Fibroblast of skin of right biceps (primary cell): ENCODE measurements at places on chromosomes 3 and 15.
A peak's percentile ranks its signal among the peaks of the same experiment; 100 is the strongest.

DNA sequence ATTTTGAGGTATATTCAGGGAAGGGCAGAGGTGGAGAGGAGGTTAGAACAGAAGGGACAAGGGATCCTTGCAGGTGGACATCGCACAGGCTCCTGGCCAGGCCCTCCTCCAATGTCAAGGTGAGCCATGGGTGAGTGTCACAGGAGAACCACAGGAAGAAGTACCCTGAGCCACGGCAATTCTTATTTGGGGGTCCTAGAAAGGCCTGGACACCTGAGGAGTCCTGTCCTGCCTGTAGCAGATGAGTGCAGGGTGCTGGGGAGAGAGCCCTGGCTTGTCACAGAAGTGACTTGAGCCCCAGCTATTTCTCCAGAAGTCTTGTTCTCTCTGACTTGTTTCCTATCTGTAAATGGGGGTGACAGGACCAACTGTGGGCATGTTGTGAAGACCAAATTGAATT, 4.3 kb downstream of the SLC6A20 start:
- DNase-seq = no peak

- DNase-seq = no peak
Measured at GRCh38 chr15:42775416-42775815, 38.5 kb upstream of the CDAN1 start.

GRCh38 chr3:55750525-55750924, 263.4 kb upstream of the WNT5A start:
- DNase-seq = peak; percentile 94

DNA sequence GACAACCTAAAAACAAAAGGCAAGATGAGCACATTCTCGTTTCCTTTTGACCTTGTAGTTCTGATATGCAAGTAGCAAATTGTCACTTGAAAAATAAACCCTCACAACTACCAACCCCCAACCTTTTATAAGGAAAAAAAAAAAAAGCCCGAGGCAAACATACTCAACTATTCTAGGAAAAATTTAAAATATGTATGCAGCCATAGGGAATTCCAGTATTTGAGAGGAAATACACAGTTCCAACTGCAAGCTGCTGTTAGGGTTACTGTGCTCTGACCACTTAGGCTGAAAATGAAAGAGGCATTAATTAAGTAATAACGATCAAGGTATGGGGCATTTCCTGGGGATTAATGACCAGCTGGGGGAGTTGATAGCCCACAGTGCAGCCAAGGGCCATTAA, 281.9 kb upstream of the DPH6 start:
- no peak for DNase-seq

DNA sequence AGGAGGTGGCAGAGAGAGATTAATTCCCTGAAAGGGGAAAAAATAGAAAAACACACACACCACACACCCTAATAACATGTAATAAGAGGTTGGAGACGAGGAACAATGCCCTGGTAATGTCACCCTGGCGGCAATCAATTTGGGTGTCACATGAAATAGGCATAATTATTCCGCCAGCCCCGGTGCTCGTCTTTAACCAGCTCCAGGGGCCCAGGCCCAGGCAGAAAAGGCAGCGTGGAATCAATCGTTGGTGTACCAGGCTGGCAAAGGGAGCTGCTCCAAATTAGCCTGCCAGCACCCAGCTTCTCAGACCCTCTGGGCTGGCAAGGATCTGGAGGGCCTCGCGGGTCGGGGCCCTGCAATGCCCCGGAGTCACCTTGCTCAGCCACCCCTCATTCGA, 5.6 kb downstream of the LINGO1 start:
- no peak for DNase-seq

GRCh38 chr3:25583343-25583742, 81.4 kb downstream of the TOP2B start:
- no peak for DNase-seq

DNA sequence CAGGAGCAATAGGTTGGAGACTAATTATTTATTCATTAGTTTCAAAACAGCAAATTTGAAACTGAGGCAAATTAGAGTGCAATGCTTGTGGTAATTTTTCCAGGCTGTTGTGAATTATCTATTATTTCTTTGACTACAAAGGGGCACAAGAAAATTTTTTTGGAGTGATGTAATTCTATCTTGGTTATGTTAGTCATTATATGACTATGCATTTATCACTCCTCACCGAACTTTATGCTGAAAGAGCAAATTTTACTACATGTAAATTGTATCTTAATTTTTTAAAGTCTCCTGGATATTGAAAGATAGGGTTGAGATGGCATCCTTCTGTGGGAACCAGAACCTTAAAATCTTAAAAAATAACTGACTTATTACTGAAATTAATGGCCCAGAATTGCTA, 320.0 kb upstream of the ROBO1 start:
- DNase-seq = peak; percentile 72

DNA sequence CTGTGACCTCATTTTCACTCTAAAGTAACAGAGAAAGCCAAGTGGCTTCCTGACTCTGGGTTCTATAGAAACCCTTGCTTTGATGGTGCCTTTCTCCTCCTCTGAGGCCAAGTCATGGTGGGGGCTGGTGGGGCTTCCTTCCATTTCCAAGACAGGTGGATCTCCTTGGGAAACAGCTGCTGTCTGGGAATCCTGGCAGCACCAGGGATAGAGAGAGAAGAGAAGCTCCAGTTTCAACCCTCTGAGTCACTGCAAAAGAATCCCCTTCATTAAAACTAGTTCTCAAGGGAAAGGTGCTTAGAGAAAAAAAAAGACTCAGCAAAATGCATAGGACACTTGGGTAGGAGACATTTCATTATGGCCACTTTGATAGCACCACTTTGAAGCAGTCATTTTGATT, 614.4 kb downstream of the FHIT start:
- peak; percentile 51 for DNase-seq

GRCh38 chr15:40441565-40442531, 1.1 kb downstream of the BAHD1 start:
- DNase-seq = no peak

DNA sequence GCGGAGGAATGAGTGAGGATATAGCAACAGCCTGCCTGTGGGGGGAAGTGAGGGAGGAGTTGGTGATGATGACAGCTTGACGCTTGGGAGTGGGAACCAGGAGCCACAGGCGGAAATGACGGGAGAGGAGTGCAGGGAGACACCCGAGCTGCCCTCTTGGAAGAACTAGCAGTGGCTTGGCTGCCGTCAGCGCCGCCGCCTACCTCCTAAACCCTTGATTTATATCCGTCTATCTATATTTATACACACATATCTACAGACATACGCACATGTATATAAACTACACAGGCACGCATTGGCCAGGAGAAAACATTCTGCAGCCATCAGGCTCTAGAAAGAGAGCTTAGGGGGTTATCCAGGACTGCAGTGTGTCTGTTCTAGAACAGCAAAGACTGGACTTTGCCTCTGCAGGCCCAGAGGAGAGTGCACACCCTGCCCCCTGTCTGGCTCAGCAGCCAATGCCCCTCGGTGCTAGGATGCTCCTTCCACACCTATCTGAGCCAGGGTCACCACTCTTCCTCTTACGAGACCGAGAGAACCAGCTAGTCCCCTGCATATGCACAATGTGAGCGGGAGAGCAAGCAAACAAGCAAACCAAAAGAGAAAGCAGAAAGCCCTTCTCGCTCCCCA, 45.3 kb upstream of the MAGEF1 start:
- peak; percentile 97 for DNase-seq

DNA sequence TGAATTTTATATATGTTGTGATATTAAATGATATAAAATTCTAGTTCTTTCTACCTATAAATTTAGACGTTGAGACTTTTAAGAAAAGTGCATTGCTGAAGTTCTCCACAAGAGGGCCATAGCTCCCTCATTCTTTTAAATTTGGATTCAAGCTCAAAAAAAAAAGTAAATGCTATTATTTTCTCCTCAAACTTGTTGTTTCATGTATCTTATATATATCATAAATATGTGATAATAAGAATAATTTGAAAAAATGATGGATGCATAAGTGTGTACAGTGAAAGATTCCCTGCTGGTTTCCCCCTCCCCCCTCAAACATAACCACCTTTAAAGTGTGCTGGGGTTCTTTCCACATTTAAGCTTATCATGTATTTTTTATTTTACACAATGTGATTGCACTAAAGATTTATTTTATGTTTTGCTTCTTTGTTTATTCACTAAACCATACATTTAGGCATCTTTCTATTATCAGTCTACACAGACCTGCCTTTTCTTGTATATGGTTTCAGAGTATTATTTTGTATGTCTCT, 769.4 kb upstream of the GOLIM4 start:
- peak; percentile 31 for DNase-seq

DNA sequence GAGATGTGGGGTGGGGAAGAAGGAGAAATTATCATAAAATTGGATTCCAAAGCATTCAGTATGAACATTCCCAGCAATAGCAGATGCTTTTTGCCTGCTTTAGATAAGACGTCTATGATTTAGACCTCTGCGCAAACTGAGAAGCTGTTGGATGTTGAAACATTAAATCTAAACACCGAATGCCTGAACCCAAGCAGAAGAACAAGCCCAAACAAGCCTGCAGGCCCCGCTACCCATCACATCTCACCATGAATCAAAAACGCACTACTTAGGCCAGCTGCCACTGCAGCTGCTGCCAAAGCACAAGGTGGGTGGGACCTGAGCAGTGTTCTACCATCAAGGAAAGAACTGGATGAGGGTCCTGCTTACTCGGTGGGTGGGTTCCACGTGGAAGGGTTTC, 24.4 kb upstream of the THBS1 start:
- no peak for DNase-seq

DNA sequence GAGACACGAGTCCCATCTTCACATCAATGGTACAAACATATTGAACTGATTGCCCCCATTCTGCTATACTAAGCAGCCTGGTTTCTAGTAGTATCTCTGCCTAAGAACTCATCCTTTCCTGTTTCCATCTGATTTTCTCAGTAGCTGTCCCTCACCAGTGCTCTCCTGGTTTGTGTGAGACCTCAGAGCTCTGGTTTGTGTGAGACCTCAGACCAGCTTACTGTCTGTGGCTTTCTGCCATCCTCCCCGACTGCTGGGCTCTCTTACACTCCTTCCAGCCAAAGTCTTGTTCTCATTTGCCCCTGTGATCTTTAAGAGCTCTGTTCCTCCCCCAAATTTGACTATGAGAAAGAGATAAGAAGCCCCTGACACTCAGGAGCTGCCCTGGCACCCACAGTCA, 41.1 kb upstream of the NEDD4 start:
- no peak for DNase-seq

DNA sequence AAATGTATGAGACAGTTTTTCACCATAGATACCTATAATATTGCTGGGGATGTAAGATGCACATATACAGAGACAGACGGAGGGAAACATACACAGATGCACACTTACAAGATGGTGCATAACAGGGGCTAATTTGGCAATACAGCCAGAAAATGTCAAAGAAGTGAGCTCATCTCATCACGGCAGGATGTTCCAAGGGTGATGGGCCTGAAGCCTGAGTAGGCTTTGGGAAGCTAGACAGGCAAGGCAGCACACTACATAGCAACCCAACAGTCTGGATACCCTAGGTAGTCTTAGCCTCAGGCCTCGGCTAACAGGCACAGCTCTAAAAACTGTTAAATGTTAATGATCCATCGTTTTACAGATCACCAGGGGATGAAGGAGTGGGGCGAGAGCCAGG, 148.5 kb downstream of the OSBPL10 start:
- DNase-seq = peak; percentile 7
